ENCODE measurements at places on chromosomes 16 and 17. TPM values are rescaled to one million over a fixed set of nuclear protein-coding genes. Genes with fewer than 3 reads are reported as not detected.

VMO1 gene
- 0.60 TPM for total RNA-seq

EFNB3 gene
- total RNA-seq = not detected

RNF222 gene
- total RNA-seq = 0.10 TPM

PLCG2 gene
- 12.0 TPM for total RNA-seq

CCL2 gene
- total RNA-seq = not detected

KRTAP9-2 gene
- total RNA-seq = not detected

NPW gene
- 1.9 TPM for total RNA-seq

TRPV2 gene
- total RNA-seq = 24.8 TPM

OR4D1 gene
- 0.40 TPM for total RNA-seq

CNEP1R1 gene
- total RNA-seq = 30.9 TPM

PIRT gene
- not detected for total RNA-seq

LPCAT2 gene
- total RNA-seq = 0.12 TPM

NUPR1 gene
- not detected for total RNA-seq

DNAH17 gene
- total RNA-seq = 0.42 TPM

HBZ gene
- not detected for total RNA-seq

SLC5A10 gene
- total RNA-seq = not detected

ICAM2 gene
- total RNA-seq = 41.6 TPM

KREMEN2 gene
- not detected for total RNA-seq

MYCBPAP gene
- 5.5 TPM for total RNA-seq

CCL3 gene
- 8.3 TPM for total RNA-seq

USP36 gene
- total RNA-seq = 68.7 TPM

KRT20 gene
- total RNA-seq = not detected

CORO1A gene
- total RNA-seq = 866 TPM

CSF3 gene
- not detected for total RNA-seq

USB1 gene
- total RNA-seq = 30.6 TPM

DUXB gene
- total RNA-seq = not detected

TBC1D3G gene
- total RNA-seq = not detected

CCL4L2 gene
- 1.4 TPM for total RNA-seq

TMEM98 gene
- not detected for total RNA-seq

CRHR1 gene
- total RNA-seq = not detected

CCP110 gene
- total RNA-seq = 31.9 TPM

NR1D1 gene
- 9.0 TPM for total RNA-seq

PRSS33 gene
- 0.12 TPM for total RNA-seq

WFDC1 gene
- not detected for total RNA-seq

SLC9A5 gene
- 5.2 TPM for total RNA-seq

SHBG gene
- total RNA-seq = not detected
